T-helper 2 cell treated with Interferon-gamma antibody and Interleukin-4, amounts not matched to agents 100 ng/mL and 5 ng/mL, for 36 hours (primary cell): ENCODE measurements at places on chromosomes 13 and 19. TPM values are rescaled to one million over a fixed set of nuclear protein-coding genes. Genes with fewer than 3 reads are reported as not detected.

The PROZ gene
- 0.18 and 0.20 TPM in 2 replicates for total RNA-seq

The FSD1 gene
- total RNA-seq: 12.6 and 13.8 TPM in 2 replicates

The GPR18 gene
- total RNA-seq: 11.7 and 13.6 TPM in 2 replicates

The CGB3 gene
- not detected in 2 replicates for total RNA-seq

The ZNF575 gene
- 3.1 and 3.7 TPM in 2 replicates for total RNA-seq

The ZNF8 gene
- total RNA-seq: 4.8 and 4.9 TPM in 2 replicates

The NBEA gene
- total RNA-seq: 0.27 and 0.39 TPM in 2 replicates

The ZNF506 gene
- 15.3 and 16.7 TPM in 2 replicates for total RNA-seq

The ZNF223 gene
- total RNA-seq: 0.25 and 0.27 TPM in 2 replicates

The CDC34 gene
- 39.8 and 43.5 TPM in 2 replicates for total RNA-seq

The GDF15 gene
- 0.32 TPM in 1 of 2 replicates, not detected in the other for total RNA-seq

The ZNF541 gene
- 0.39 and 0.50 TPM in 2 replicates for total RNA-seq

The ELANE gene
- total RNA-seq: not detected in 2 replicates

The FGF22 gene
- total RNA-seq: not detected in 2 replicates

The KIR2DL3 gene
- total RNA-seq: 0.09 TPM in 1 of 2 replicates, not detected in the other

The PPP1R12C gene
- 132 and 136 TPM in 2 replicates for total RNA-seq

The NECTIN2 gene
- total RNA-seq: not detected in 2 replicates

The HCN2 gene
- 1.5 and 1.9 TPM in 2 replicates for total RNA-seq
